ENCODE measurements at places on chromosomes 4 and X. TPM values are rescaled to one million over a fixed set of nuclear protein-coding genes. Genes with fewer than 3 reads are reported as not detected.

GRCh38 chr4:93710101-93710846, 118.3 kb upstream of the ATOH1 start:
- no peaks in the 10 kb centered on the region for H3K36me3 ChIP-seq
- no peak overlapping the region for H3K4me3 ChIP-seq
- DNase-seq, result no peak
- H3K27ac ChIP-seq, result no peak overlapping the region
- no peaks in the 10 kb centered on the region for H3K27me3 ChIP-seq
- H3K4me1 ChIP-seq, result no peaks in the 10 kb centered on the region

DNA sequence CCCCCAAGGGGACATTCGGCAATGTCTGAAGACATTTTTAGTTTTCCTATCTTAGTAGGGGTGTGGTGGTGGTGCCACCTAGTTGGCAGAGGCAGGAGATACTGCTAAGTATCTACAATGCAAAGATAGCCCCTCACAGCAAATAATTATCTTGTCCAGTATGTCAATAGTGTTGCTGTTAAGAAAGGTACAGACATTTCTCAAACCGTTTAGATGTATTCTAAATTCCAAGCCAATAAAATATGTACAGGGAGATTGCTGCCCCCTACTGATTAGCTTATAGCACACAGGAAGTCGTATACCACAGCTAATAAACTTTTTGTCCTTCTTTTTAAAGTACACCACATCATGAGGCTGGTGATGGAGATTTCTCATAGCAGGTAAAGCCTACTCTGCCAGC, 260.5 kb downstream of the TMA16 start:
- no peak for DNase-seq
- peaks cover 2% of the 10 kb centered on the region for H3K4me1 ChIP-seq
- no peaks in the 10 kb centered on the region for H3K36me3 ChIP-seq
- no peaks in the 10 kb centered on the region for H3K27me3 ChIP-seq
- H3K4me3 ChIP-seq, result no peak overlapping the region

GRCh38 chr4:5691491-5692132, 16.7 kb downstream of the EVC2 start:
- H3K27ac ChIP-seq, result no peak overlapping the region
- no peaks in the 10 kb centered on the region for H3K27me3 ChIP-seq
- no peaks in the 10 kb centered on the region for H3K36me3 ChIP-seq
- no peak for DNase-seq

- no peaks in the 10 kb centered on the region for H3K4me1 ChIP-seq
- no peak overlapping the region for H3K27ac ChIP-seq
- H3K36me3 ChIP-seq, result no peaks in the 10 kb centered on the region
- no peaks in the 10 kb centered on the region for H3K27me3 ChIP-seq
These were observed 519.5 kb downstream of the FGF13 start for GRCh38 chrX:138191998-138192397.

- peak within 1 kb of the TSS; percentile 91 for H3K4me3 ChIP-seq
- peak within 1 kb of the TSS; percentile 93 for H3K27ac ChIP-seq
- H3K36me3 ChIP-seq, result no peaks in the 10 kb centered on the region
- peaks cover 8% of the 10 kb centered on the region for H3K4me1 ChIP-seq
- DNase-seq, result no peak
These were observed at the start of gene HTATSF1 for GRCh38 chrX:136497556-136498052. Gene HTATSF1 (plus strand): TSS chrX:136497592. CDS start chrX:136497685, 93 bp downstream.

DNA sequence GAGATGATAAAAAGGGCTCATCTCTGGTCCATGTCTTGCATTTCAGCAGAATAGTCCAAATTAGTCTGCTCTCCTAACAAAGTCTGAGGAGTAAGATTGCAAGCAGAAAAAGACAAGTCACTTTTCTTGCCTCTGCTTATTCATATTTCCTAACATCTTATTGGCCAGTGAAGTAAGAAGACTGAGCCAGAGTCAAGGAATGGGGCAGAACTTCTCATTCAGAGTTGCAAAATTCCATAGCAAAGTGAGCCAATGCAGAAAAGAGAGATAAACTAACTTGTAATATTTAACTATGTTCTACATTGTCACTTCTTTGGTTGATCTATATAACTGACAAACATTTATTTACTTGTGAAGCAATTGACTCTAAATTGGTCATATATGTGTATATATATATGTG, 2304.0 kb downstream of the ARAP2 start:
- no peaks in the 10 kb centered on the region for H3K4me1 ChIP-seq
- H3K4me3 ChIP-seq, result no peak overlapping the region
- H3K36me3 ChIP-seq, result no peaks in the 10 kb centered on the region
- no peak overlapping the region for H3K27ac ChIP-seq
- no peaks in the 10 kb centered on the region for H3K27me3 ChIP-seq

GRCh38 chr4:1744552-1744951, 23.2 kb downstream of the TACC3 start:
- peaks cover 15% of the 10 kb centered on the region for H3K36me3 ChIP-seq
- DNase-seq, result no peak
- no peak overlapping the region for H3K4me3 ChIP-seq
- no peaks in the 10 kb centered on the region for H3K4me1 ChIP-seq

DNA sequence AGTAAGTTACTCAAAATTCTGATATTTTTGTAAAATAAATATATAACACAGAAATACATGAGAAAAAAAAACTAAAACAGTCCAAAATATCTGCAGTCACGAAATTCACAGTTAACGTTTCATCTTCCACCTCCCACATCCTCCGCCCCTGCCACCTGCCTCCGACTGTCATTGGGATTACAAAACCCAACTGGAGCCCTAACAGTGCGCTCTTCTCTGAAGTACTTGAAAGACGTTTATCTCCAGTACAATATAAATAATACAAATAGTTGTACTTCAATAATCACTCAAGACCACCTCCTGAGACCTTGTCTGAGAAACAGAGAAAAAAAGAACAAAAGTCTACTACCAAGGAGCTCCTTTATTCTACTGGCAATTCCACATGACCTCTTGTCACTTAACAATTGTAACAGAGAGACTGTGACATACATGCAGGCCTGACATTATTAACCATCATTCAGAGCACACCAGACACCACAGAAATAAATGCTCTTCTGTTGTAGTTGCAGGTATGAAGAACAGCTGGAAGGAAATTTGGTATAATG, 280.6 kb downstream of the PPP3CA start:
- H3K27me3 ChIP-seq, result no peaks in the 10 kb centered on the region
- H3K27ac ChIP-seq, result no peak overlapping the region
- peaks cover 3% of the 10 kb centered on the region for H3K36me3 ChIP-seq

GRCh38 chr4:118865091-118865708, 23.5 kb upstream of the SYNPO2 start:
- peaks cover 3% of the 10 kb centered on the region for H3K4me1 ChIP-seq
- no peak for DNase-seq
- H3K27me3 ChIP-seq, result no peaks in the 10 kb centered on the region
- H3K27ac ChIP-seq, result no peak overlapping the region
- H3K4me3 ChIP-seq, result no peak overlapping the region

DNA sequence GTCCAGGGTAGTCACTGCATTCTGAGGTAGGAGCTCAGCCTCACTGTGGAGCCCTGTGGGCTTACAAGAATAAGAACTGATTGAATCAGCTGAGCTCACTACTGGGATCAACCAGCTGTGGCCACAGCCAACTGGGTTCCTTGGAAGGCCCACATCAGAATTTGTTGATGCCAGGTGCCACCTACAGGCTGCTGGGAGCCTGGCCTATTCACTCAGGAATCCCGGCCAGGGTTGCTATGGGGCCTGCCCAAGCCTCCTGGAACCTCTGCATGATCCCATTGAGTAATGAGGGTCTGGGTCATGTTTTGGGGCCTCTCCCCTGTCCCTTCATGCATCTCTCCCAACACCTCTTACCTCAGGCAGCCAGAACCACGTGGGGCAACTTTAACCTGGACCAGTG, 53.9 kb upstream of the KIAA1210 start:
- no peak overlapping the region for H3K27ac ChIP-seq
- DNase-seq, result no peak
- no peaks in the 10 kb centered on the region for H3K4me1 ChIP-seq
- no peaks in the 10 kb centered on the region for H3K27me3 ChIP-seq
- H3K36me3 ChIP-seq, result no peaks in the 10 kb centered on the region

DNA sequence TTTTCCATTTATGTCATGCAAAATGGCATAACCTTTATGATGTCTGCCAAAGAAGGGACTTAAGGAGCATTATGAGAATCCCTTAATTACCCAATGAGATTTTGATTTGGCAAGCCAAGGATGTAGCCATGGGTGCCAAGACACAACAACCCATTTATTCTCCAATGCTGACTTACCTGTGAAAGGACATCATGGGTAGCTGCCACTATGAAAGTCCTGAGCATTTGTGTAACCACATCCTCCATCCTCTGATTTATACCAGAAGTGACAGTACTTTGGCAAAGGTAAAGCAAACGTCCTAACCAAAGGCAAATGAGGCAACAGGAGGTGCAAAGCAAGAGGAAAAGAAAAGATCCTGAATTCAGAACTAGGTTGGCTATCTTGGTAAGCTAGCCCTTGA, 87.3 kb upstream of the EMCN start:
- DNase-seq, result no peak
- H3K27ac ChIP-seq, result no peak overlapping the region
- H3K4me3 ChIP-seq, result no peak overlapping the region
- H3K27me3 ChIP-seq, result no peaks in the 10 kb centered on the region

NXF2B gene
- total RNA-seq, result not detected

XK gene
- 0.06 TPM for total RNA-seq

All from activated naive CD8-positive, alpha-beta T cell treated with anti-CD3 and anti-CD28 coated beads for 36 hours (primary cell).